Caki2 (cell line): ENCODE measurements at places on chromosomes 11 and 22.
A peak's percentile ranks its signal among the peaks of the same experiment; 100 is the strongest.

DNA sequence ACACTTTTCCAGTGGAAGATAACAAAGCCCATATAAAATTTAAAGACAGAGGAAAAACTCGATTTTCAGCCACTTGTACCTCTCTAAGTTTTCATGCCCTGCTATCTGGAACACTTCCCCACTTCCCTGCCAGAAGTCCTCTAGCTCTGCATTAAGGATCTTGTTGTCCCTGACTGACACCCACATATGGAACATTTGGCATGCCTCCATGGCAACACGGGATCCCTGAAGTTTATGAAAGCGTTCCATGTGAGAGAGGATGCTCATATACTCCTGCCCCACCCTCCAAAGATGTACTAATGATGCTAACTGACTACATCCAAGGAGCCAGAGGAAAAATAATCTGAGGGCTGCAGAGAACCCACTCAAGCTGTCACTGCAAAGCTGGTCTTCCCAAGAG lies 8.8 kb upstream of the C11orf91 start:
- DNase-seq: no peak

- DNase-seq: peak; percentile 50
These were observed 315.3 kb downstream of the TMEM135 start for GRCh38 chr11:87352759-87353707.

DNA sequence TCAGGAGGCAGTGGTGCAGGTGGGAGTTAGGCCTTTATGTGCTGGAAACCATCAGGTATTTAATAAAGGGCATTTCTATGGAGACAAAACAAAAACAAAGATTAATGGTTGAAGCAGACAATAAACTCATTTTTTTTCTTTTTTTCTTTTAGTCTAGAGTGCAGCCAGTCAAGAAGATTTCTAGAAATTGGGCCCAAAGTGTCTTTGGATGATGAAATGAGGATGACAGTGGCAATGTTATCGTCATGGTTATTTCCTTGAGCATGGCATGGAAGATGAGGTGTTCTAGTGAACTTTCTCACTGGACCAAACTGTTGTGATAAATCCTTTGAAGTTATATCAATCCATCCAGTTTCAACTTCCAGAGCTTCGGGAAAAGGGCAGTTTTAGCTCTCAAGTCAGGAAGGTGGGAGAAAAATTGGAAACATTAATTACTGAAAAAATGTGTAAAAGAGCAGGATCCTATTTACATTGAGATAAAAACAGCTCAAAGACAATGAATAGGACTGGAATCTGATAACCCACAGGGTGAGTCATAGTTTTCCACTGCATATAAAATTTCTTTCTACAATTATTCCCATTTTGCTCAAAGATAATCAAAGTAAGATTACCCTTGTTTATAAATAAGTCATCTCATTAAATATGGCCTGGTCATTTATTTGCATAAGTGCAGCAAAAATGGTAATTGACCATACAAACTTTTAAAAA lies 33.0 kb downstream of the PRR5L start:
- no peak for DNase-seq

DNA sequence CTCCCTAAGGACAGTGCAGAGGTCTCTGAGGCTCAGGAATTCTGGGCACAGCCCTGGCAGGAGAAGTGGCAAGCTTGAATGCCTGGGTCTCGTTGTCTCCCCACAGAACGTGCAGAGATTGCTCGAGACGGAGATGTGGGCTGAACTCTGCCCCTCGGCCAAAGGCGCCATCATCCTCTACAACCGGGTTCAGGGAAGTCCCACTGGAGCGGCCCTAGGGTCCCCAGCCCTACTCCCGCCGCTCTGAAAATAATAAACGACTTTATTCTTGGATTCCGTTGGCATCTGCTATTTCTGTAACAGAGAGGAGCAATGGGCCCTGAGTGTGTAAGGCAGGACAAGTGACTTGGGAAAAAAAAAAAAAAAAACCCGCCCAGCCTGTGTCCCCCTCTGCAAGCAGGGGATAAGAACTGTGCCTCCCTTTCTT lies 591 bp upstream of the DNAJC4 start:
- DNase-seq: no peak

GRCh38 chr11:112511911-112512310 lies 251.3 kb upstream of the PLET1 start:
- no peak for DNase-seq

GRCh38 chr11:120096369-120097191 lies 41.3 kb downstream of the TRIM29 start:
- DNase-seq: no peak

- peak; percentile 27 for DNase-seq
These were observed 70.7 kb upstream of the THY1 start for GRCh38 chr11:119493712-119494111.

GRCh38 chr11:33635161-33635560 lies 65.5 kb downstream of the C11orf91 start:
- no peak for DNase-seq

DNA sequence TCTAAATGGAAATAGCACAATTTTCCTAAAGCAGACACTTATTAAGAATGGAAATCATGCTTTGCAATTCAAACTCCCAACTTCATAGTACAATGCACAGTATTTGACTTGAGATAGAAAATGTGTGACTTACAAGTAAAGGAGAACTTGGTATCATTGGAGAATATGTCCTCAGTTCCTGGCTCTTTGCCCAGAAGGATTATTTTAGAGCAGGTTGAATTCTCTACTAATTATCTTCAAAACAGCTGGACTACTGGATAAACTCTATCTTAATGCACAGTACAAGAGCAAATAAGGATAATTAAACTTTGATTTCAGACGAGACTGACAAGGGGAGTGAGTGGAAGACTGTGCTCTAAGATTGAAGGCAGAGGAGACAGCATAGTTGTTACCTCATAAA lies 839.4 kb downstream of the OPCML start:
- no peak for DNase-seq

DNA sequence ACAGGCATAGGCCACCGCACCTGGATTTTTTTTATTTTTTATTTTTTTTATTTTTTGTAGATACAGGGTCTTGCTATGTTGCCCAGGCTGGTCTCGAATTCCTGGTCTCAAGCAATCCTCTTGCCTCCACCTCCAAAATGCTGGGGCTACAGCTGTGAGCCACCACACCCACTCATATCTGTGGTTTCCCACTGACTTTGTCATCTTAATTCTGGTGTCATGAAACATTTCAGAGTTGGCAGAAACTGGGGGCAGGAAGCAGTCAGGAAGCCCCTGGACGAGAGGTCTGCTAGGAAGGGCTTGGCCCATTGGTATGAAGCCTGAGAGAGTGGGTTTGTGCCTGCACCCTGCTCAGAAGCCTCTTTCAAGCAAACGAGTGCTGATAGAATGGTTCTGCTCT lies 49.1 kb downstream of the COMMD9 start:
- DNase-seq: no peak

- DNase-seq: no peak
These were observed 46.4 kb downstream of the HIPK3 start for GRCh38 chr11:33303541-33303940.

- DNase-seq: no peak
These were observed 5.2 kb upstream of the SLC43A3 start for GRCh38 chr11:57432149-57432561.

GRCh38 chr22:16962501-16962900 lies 45.5 kb downstream of the GAB4 start:
- no peak for DNase-seq

DNA sequence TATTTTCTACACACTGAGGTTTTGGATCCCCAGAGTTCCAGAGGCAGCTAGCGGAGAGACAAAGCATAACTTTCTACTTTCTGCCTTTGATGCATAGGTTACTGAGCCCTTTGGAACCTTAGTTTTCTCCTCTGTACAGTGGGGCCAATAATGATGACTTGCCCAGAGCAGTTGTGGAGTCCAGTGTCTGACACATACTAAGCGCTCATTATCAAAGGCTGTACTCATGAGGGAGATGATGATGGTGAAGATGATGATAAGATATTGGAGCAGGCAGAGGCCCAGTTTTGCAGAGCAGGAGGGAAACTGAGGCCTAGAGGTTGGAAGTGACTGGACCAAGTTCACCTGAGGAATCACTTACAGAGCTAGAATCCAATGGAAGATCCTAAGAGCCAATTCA lies 458.0 kb downstream of the MIAT start:
- no peak for DNase-seq

DNA sequence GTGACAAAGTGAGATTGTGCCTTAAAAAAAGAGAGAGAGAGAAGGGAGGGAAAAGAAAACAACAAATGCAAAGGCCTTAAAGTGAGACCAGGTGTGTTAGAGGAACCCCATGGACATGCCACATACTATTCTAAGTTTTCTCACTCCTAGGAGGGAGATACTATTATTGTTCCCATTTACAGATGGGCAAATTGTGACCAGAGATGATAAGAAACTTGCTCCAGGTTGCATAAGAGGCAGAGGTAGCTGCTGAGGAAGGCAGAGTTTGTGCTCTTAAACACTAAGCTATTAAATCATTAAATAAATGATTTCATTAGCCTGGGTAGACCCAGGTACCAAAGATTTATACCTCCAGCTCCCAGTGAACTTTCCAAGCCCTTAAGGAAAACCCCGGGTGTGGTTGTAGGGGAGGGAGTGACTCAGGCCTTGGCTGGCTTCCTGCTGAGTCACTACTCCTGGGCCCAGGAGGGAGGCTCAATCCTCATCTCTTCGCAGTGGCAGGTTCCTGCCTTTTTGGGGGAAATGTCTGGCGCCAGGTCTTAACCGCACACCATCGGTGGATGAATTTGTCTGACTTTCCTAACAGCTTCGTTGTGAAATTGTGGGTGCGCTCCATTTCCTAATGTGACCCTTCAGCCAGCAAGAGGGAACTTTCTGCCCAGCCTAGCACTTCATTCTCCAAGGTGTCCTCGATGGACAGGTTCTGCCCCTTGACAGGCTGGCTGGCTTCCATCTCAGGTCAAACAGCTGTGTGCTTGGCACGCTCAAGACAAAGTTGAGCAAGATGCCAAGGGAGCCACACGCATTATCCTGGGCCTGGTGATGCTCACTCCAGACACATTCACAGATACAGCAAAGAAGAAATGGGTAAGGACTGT lies 33.4 kb upstream of the PTPRJ start:
- peak; percentile 98 for DNase-seq

DNA sequence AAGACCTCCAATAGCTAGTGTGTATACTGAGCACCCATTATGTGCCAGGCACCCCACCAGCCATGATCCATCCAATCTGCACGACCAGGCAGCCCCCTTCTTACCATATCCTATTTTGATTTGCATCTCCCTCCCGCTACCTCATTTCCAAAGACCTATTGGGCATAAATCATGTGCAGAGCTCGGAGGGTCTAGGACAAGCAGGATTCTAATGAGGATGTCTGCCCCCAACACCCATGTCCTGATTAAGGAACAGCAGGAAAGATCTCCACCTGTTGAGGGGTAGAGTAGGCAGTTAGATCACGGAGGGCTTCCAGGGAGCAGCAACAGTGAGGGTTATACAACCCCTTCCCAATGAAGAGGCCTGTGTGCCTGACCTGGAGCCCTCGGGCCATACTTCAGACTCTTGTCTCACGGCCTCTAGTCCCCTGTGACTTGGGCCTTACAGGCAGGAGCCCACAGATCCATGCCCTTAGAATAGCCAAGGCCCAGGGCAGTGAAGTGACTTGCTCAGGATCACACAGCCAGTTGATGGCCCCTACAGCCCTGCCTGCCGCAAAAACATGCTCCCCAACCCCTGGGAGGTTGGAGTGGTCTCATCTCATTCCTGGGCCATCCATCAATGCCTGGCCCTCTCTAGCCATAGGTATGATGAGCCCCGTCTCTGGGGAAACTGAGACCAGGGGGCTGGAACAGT lies 3.5 kb downstream of the RAB3IL1 start:
- DNase-seq: no peak

DNA sequence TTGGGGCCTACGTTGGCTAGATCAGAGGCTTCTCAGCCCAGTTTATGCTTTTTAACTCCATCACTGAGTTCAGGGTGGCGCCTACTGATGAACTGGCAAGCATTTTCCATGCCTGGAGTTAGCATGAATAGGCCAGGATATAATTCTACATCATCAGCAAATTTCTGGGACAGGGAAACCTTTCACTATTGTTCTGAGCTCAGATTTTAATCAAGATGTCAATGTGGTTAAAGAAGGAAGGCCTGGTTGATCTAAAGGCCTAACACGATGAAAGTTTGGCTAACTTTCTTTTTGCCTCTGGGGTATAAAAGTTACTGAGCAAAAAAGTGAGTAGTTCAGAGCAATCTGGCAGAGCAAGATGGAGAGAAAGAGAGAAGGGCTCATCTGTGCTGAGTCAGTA lies 21.7 kb upstream of the IFITM3 start:
- DNase-seq: no peak

GRCh38 chr22:17576470-17576869 lies 13.2 kb downstream of the SLC25A18 start:
- DNase-seq: peak; percentile 88

- no peak for DNase-seq
These were observed 52.4 kb upstream of the SHISAL1 start for GRCh38 chr22:44365191-44365590.

- DNase-seq: no peak
These were observed 55.6 kb downstream of the CLTCL1 start for GRCh38 chr22:19235874-19236273.

GRCh38 chr11:64204464-64204989 lies 2.0 kb upstream of the FERMT3 start:
- peak; percentile 82 for DNase-seq

DNA sequence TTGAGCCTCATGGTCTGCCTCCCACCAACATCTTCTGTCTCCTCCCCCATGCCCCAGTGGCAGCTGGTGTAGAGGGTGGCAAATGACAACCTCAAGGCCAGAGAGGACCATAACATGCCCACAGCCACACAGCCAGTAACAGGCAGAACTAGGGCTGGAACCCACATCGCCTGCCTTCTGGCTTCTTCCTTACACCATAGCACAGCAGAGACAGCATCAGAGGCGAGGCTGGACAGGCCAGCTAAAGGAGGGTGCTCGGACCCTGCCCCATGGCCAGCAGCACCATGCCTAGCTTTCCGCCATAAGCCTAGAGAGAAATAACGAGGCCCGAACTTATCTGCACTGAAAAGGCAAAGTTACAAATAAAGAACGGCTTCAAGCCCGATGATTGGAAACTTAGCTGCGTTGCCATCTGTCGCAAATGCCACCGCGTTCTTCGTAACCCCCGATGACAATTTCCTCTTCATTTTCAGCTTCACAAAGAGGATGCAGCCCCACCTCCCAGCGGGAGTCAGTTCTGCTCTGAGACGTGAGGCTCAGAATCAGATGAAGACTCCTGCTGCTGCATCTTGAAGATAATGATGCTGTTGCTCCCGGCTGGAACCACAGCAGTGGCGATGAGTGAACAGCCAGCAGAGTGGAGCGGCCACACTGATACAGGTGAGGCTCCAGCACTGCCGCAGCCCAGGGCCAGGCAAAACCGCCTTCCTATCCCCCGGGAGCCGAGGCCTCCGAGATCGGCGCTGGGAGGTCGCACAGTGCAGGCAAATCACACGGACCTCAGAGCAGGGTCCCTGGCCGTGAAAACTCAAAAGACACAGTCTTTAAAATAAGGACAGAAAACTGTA lies 73.8 kb upstream of the RTL6 start:
- DNase-seq: no peak

GRCh38 chr22:38180841-38181452 lies 683 bp downstream of the PLA2G6 start:
- peak; percentile 49 for DNase-seq
